ENCODE measurements at places on chromosomes 6 and 20.

GRCh38 chr6:51654647-51655046 lies 432.8 kb downstream of the PKHD1 start:
- DNase-seq = no peak

- DNase-seq = no peak
These were observed 230.5 kb upstream of the FKBP1C start for GRCh38 chr6:62980724-62981123.

DNA sequence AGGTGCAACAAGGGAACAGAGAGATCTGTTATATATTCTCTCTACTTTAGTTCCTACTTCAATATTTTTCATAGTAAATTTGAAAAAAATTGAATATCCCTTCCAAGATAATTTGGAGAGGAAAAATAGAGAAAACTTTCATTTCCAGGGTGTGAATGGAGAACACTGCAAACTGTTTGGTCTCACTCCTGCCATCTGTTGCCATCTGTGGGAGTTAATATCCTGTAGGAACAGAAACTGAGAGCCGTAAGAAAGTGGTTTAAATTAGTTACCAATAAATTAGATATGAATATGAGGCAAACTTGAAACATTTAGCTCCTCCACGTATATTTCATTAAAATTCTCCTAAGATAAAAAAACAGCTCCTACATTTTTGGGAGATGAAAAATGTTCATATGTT lies 4.2 kb downstream of the ZNF337 start:
- DNase-seq = no peak

GRCh38 chr6:87274660-87275274 lies 47.6 kb upstream of the SMIM8 start:
- no peak for DNase-seq

DNA sequence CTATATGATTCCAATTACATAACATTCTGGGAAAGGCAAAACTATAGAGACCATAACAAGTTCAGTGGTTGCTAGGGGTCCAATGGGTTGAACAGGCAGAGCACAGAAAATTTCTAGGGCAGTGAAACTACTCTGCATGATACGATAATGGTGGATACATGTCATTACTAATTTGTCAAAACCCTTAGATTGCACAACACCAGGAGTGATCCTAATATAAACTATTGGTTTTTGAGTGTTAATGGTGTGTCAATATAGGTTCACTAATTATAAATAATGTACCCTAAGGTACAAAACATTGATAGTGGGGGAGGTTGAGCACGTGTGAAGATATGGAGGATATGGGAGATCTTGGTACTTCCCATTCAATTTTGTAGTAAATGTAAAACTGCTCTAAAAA lies 42.4 kb upstream of the PLN start:
- no peak for DNase-seq

GRCh38 chr20:34066476-34067090 lies 45.5 kb downstream of the EIF2S2 start:
- no peak for DNase-seq

DNA sequence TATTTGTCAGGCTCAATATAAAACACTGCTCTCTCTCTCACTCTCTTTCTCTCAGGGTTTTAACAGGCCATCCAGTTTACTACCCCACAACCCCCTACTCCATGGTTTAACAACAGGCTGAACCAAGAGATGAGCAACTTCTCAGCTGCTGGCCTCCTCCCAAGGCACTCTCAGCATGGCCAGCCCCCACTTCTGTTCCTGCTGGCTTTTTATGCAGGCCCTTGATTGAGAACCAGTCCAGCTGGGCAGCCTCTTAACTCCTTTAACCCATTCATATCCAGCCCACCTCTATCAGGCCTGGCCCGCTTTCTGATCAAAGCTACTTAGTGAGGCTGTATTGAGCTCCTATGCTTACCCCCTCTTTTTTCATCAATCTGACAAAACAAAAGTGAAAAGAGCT lies 346.8 kb upstream of the POU3F2 start:
- DNase-seq = peak; percentile 5

GRCh38 chr20:24890286-24890685 lies 58.8 kb upstream of the CST7 start:
- DNase-seq = no peak

DNA sequence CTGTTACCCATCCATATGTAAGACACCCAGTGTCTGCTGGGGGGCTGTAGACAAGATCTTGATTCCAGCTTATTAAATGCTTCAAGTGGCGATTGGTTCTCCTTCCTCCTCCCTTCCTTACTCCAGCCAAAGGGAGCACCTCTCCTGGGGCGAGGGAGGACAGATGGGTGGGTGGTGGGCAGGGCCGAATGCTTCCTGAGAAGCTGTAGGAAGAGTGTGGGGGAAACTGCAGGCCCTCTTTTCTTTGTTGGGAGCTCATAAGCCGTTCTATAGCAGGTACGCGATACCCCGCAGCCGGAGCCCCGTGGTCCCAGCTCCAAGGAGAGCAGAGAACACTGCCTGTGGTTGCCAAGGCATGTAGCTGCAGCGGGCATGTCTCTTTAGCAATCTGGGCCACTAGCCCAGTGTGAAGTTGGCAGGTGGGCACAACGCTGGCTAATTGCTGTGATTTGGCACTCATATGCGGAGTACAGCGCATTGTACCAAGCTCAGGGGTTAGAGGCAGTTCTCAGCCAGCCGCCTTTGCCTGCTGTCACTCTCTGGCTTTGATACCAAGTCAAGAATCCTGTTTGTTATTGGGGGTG lies 14.7 kb upstream of the KCNG1 start:
- no peak for DNase-seq

GRCh38 chr6:134145786-134146185 lies 93.4 kb upstream of the SLC2A12 start:
- no peak for DNase-seq

- no peak for DNase-seq
These were observed 80.4 kb upstream of the ZNF184 start for GRCh38 chr6:27553123-27553904.

- no peak for DNase-seq
These were observed 130.8 kb upstream of the SLC22A23 start for GRCh38 chr6:3587660-3588059.

- no peak for DNase-seq
These were observed 124.1 kb downstream of the GRIK2 start for GRCh38 chr6:101517632-101518031.

DNA sequence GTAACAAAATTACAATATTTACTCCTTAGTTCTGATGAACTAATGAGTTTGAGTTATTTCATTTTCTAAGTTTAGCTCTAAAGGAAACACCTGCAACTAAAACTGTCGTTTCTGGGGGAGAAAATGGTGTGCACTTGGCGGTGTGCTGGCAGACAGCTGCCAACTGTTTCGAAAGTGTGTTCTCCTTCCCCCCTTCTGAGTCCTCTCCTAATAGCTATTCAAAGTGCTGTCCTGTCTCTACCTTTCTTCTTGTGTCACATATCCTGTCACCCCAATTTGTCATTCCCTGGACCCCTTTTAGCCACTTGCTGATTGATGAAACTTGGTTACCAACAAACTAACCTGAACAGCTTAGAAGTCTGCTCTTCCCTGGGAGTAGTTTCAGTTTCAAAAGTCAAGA lies 4.9 kb upstream of the UBE2J1 start:
- no peak for DNase-seq

- peak; percentile 56 for DNase-seq
These were observed 30.7 kb upstream of the TMEM14A start for GRCh38 chr6:52640170-52640569.

- DNase-seq = peak; percentile 66
These were observed 42.6 kb downstream of the BMP7 start for GRCh38 chr20:57223648-57224489.

- no peak for DNase-seq
These were observed 14.5 kb downstream of the CDK19 start for GRCh38 chr6:110800839-110801196.

DNA sequence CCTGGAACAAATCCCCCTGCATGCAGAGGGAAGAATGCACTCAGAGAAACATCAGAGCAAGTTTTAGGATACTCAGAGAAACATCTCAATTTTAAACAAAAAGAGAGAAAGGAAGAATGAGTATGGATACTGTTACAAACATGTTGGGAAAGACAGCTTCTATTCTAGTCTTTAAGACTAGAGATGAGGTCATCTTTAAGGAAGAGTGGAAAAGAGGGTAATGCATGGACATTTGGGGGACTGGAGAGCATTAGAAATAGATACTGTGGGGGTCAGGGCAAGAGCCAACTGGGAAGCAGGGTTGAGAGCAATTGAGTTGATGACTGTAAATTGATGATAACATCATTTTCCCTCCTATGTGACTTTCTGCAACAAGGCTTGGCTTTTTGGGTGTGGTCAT lies 431.2 kb downstream of the CDH26 start:
- DNase-seq = no peak

DNA sequence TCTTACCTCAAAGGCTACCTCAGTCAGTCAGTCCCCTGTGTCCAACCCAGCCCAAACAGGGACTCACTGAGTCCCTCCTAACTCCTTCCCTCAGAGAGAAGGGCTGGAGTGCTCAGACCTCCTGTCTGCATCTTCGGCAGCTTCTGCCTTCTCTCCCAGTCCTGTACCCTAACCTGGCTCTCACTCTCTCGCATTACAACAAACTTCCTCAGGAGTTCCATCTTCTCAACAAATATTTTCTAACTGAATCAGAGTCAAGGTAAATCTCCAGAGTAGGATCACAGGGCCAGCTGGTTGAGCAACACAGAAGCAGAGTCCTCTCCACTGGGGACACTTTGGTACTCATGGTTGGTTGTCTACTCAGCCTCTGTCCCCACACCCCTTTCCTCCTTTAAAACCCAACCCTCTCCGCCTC lies 92.3 kb downstream of the MRPL14 start:
- DNase-seq = no peak

- DNase-seq = no peak
These were observed 6.5 kb downstream of the BMP5 start for GRCh38 chr6:55868771-55869479.

- no peak for DNase-seq
These were observed 436.2 kb upstream of the SOX4 start for GRCh38 chr6:21157186-21157929.

GRCh38 chr6:87926072-87926471 lies 121.6 kb upstream of the SPACA1 start:
- DNase-seq = no peak

GRCh38 chr6:40340196-40340595 lies 247.0 kb downstream of the LRFN2 start:
- DNase-seq = no peak

DNA sequence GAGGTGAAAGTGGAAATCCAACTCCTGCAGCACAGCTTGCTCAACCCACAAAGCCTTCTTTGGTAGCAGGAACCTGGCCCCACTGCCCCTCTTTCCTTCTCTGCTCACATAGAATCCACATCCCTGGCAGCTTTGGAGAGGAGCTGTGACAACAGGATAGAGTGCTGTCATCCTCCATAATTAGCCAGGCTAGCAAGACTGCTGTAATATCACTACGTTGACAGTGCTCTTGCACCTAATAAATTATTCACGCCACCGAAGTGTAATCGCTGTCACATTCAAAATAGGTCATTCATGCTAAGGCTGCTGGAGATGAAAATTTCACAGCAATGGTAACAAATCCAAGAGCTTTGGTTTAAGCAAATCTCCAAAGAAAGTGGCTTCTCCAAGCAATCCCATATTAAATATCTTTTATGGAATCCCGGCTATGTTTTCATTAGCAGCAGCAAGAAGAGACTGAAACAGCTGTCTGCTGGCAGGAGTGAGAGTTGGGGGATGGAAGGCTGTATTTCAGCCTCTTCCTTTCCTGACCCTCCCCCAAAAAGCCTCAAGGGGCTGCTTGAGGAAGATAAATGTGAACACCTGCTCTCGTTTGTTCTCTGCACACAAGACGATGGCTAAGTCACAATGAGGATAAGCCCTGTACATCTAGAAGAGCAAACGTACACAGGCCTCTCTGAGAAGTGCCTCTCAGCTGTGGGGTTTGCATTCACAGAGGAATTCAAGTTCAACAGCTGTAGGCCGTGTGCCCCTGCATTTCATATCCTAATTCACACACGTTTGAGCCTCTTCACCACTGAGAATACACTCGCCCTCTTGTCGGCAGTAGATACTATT lies 16.5 kb downstream of the RIPOR2 start:
- DNase-seq = no peak

- DNase-seq = no peak
These were observed 474 bp downstream of the CEBPB start for GRCh38 chr20:50191065-50191543.

GRCh38 chr6:139324301-139324555 lies 32.4 kb upstream of the TXLNB start:
- DNase-seq = no peak
